ENCODE measurements at places on chromosomes 16 and 17.
A peak's percentile ranks its signal among the peaks of the same experiment; 100 is the strongest.

GRCh38 chr17:63911657-63912100 is 621 bp upstream of the CSHL1 start:
- DNase-seq: peak; percentile 59

DNA sequence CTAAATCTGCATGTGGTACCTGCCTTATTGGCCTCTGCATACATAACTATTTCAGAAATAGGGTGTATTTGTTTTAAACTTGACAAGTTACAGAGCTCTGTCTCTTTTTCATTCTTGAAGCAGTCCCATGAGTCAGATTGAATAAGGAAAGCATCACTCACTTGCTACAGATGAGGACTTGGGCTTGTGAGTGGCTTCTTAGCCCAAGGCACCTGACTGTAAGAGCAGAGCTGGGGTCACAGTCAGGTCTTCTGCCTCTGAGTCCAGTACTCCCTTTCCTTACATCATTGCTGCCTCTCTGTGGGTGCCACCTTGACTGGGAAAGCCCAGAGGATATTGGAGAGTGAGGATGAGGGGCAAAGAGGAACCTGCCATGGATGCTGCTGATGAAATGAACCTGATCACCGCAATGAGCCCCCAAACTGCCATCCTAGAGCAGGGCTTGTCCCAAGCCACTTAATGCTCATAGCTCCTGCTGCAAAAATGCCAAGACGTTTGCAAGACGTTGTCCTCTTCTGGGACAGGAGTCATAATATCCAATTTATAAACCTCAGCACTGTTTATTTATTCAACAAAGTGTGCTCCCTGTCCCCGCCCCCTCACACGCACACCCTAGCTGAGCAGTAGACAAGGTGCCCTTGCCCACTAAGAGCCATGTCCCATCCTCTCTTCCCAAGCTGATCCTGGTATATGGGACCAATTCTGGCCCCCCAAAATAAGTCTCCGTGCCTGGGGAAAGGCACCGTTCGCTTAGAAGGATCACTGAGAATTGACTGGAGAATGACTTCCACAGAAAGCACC is 74.1 kb downstream of the CCDC182 start:
- DNase-seq: no peak

- no peak for DNase-seq
These were observed 4.9 kb downstream of the PRCD start for GRCh38 chr17:76544546-76545365.

DNA sequence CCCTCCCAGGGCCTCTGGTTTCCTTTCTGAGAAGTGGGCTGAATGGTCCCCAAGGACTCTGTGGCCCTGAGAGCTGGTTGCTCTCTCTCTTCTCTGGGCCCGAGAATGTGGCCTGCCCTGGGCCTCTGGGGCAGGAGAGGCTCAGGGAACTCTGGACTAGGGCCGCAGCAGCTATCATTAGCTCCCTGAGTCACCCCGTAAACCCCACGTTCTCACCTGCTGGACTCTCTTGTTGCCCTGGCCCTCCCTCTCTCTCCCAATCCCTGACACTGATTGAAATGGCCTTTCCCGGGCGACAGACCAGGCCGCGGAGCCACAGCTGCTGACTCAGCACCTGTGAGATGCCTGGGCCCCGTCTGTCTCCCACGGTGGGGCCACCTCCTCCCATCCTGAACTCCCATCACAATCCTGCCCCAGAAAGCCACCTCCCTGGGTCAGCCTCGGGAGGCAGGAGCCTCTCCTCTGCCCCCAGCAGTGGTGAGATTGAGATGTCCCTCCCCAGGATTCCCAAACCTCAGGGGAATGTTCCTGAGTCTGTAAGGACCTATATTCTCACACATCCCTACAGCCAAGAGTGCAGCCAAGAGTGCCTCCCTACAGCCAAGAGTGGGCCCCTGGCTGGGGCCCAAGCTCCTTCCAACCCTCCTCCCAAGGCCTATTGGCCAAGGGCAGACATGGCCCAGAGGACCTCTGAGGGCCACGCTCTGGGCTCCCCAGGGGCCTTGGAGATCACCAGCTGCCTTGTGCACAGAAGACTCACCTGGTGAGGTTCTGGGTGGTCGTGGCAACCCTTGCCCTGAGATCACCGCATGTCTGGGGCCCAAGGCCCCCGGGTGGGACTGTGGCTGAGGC is 470 bp downstream of the TRPV3 start:
- DNase-seq: no peak

- no peak for DNase-seq
These were observed 5.6 kb upstream of the SLC38A10 start for GRCh38 chr17:81300586-81301155.

DNA sequence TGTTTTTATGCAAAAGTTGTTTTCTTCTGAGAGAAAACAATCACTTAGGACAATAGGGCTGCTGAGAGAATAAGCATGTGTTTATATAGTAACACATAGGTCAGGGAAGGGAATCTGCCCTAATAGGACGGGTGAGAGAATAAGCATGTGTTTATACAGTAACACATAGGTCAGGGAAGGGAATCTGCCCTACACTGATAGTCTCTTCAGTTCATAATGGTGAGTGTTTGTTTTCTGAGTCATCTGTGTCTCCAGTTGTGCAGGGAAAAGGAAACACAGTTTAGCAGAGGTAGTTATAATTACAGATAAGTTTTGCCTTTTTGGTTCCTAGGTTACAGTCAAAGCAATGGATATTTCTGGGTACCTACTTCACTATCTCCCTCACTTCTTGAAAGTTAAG is 252.3 kb upstream of the CA10 start:
- DNase-seq: no peak

DNA sequence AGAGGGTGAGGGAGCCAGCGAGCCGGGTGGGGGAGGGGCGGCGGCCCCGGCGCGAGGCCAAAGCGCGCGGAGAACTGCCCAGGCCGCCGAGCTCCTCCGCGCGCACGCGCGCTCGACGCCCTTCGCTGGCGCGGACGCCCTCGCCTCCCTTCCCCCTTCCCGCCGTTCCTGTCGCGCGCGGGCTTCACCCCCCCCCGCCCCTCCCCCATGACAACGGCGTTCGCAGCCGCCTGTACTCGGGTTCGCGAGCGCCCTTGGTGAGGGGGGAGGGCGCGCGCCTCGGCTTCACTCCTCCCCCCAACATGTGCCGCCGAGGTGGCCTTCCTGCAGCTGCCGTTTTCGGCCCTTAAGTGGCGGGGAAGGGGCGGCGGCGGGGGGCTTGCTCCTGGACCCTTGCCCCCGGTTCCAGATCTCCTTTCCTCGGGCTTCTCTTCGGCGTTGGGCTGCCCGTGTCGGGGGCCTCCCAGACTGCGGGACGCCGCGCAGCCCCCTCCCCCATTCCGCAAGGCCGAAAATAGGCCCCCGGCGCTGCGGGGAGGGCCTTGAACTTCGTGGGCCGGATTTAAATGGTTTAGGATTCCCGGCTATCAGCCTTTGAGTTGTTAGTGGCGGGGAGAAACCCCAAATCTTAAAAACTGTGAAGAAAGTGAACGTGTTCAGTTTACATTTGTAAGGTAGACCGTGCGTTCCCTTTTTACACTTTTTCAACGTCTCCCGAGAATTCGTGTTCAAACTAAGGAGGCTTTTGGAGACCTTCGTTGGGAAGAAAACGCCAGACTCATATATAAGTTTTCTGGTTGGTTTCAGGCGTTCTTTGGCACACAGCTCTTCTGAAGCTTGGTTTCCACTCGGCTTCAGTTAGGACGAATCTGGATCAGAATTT is 653 bp downstream of the SRRM2 start:
- DNase-seq: peak; percentile 95

GRCh38 chr16:83899272-83899897 is 470 bp downstream of the MLYCD start:
- DNase-seq: peak; percentile 82

GRCh38 chr16:2933701-2934100 is 22.0 kb downstream of the FLYWCH1 start:
- no peak for DNase-seq

DNA sequence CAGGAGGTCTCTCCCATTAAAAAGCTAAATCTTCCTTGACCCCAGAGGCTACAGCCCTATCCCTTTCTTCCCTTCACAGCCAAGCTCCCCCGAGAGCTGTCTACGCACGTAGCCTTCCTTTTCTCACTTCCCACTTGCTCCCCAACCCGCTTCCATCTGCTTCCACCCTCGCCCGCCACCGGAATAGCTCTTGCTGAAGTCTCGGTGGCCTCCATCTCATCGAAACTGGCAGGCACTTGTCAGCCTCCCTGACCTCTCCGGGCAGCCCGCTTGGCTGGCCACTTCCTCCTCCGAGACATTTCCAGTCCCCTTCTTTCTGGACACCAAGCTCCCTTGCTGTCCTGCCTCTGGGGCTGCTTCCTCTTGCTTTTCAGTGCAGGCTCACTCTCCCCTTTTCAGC is 10.7 kb upstream of the EPOP start:
- DNase-seq: no peak

Measured in neural progenitor cell (in vitro differentiated cells).